Naive thymus-derived CD8-positive, alpha-beta T cell (primary cell): ENCODE measurements at places on chromosomes 4 and X. TPM values are rescaled to one million over a fixed set of nuclear protein-coding genes. Genes with fewer than 3 reads are reported as not detected.

The ADH1A gene
- polyA plus RNA-seq = not detected

The ARMCX4 gene
- polyA plus RNA-seq = 1.1 TPM

The CENPE gene
- not detected for polyA plus RNA-seq

The CXCL6 gene
- not detected for polyA plus RNA-seq

The PUDP gene
- polyA plus RNA-seq = 9.5 TPM

The DNASE1L1 gene
- polyA plus RNA-seq = 12.7 TPM

The BTC gene
- polyA plus RNA-seq = not detected

The P2RY8 gene
- 169 TPM for polyA plus RNA-seq

The PSAPL1 gene
- not detected for polyA plus RNA-seq

The GPC3 gene
- polyA plus RNA-seq = 2.3 TPM
